ENCODE measurements at places on chromosomes 6 and 20. TPM values are rescaled to one million over a fixed set of nuclear protein-coding genes. Genes with fewer than 3 reads are reported as not detected.

DNA sequence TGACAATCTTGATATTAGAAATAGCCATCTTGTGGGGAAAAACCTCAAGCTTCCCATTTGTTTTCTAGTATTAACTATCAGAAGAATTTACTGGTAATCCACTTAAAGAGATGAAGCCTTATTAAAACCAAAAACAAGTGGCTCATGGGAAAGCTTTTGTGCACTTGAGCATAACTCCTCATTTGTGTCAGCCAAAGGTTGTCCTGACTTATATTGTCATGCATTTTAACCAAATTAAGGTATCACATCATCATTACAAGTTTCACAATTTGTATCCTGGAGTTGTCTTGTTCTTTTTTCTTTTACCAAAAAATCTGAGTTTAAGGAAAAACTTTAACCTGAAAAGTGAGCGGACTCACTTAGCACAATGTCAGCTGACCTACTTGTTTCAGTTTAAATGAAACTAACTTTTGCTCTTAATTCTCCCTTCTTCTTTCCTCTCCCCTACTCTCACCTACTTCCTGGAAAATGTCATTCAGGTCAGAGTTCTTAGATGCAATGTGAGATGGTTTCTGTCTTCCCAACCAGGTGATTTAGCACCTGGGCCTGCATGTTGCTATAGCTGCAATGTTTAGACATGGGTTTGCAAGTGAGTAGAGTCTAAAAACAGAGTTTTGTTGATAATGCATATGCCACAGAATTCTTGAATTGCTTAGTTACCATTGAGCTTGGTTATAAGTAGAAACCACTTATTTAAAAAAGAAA lies 82.8 kb downstream of the TNFAIP3 start:
- DNase-seq, result no peak

DNA sequence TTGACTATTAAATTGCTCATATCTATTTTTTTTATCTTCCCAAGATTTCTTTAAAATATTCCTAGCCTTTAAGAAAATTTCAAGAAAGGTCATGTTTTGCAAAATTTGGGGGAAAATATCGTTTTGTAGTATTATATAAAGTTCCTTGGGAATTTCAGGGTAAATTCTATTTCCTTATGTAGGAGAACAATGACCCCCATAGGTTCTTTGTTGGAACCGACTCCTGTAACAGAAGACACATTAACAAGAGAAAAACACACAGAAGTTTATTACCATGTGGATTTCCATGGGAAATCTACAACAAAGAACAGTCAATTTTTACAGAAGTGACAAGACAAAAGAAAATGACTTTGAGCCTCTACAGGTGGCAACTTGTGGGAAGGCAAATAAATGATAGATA lies 68.1 kb downstream of the ADGB start:
- DNase-seq, result no peak

GRCh38 chr6:42791706-42792320 lies 10.0 kb downstream of the BICRAL start:
- DNase-seq, result no peak

DNA sequence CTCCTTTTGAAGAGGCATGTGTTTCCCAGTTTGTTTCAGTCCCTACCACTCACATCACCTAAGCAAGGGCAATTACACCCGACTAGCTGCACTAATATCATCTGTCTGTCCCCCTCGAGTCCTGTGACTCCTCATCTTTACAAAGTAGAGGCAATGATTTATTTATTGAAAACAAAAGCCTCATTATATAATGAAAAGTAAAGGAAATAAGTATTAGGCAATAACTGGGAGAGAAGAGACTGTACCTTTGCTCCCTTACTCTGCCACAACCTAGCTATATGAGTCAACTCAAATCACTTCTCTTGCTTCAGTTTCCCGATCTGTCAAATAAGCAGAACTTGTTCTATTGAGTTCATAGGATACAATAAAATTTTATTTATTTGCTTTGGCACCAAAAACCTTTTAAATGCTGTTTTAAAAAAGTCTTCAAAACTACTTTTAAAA lies 38.9 kb downstream of the CSNK2A1 start:
- DNase-seq, result no peak

GRCh38 chr6:28758046-28758817 lies 165.6 kb downstream of the TRIM27 start:
- DNase-seq, result no peak

The OSER1 gene
- total RNA-seq, result 58.7 TPM

- no peak for DNase-seq
These were observed 530 bp upstream of the NEDD9 start for GRCh38 chr6:11232770-11233626.

GRCh38 chr6:17311595-17312311 lies 30.6 kb downstream of the RBM24 start:
- no peak for DNase-seq

DNA sequence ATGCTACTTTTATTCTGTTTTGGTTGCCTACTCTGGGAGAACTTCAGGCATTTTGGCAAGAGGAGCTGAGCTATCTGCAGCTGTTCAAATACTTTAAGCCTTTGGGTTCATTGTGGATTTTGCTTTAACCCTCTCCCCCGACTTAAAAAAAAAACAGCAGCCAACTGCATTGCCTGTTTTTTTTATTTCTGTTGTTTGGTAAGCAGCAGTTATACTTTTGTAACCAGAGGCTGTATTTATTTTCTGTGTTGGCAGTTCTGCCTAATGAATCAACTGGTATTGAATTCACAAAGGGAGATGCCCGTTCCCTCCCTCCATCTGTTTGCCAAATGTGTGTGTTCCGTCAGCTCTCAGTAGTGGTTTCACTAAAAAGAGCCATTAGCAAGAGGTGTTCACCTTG lies 484.0 kb downstream of the UTRN start:
- DNase-seq, result no peak

DNA sequence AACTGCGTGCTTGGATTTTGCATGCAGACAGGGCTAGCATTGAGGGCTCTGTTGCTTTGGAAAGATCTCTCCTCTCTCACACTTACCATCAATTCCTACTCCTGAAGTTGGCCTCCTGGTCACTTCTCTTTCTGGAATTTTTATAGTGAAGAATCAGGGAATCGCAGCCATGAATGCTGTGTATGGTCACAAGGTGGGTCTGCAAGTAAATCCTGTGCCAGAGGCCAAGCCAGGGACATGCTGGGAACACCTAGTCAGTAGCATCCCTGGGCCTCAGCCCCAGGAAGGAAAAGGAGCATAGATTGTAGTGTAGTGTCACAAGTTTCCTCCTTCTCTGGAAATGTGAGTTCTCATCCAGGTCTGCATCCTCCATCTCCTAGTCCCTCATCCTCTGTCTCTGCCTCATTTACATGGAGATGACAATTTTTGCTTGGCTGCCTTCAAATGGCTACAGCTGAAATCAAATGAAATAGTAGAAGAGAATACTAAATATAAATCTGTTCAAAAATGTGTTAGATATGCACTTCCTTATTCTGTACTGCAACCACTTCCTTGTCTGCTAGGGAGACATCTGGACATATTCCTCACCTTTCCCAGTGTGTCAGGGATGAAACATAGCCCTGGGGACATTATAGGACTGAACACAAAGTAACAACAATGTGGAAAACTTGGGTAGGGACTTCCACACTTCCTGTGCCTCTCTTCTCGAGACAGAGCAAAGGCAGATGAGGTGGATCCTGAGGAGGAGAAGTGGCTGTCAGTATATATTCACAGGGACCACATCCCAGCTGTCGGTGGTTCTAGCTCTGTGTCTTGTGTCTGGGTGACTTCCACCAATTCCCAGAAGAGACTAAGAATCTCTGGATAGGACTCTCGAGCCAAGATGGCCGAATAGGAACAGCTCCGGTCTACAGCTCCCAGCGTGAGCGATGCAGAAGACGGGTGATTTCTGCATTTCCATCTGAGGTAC lies 17.0 kb downstream of the CST9 start:
- DNase-seq, result no peak

The TRIM40 gene
- not detected for total RNA-seq

GRCh38 chr20:12594410-12595088 lies 414.2 kb upstream of the SPTLC3 start:
- no peak for DNase-seq

- DNase-seq, result no peak
These were observed 5.1 kb downstream of the DEF6 start for GRCh38 chr6:35302604-35303241.

All from SJSA1 (cell line).